ENCODE measurements at places on chromosomes 1 and 21.
A peak's percentile ranks its signal among the peaks of the same experiment; 100 is the strongest.

- no peak for DNase-seq
These were observed 24.6 kb downstream of the C2CD2 start for GRCh38 chr21:41929248-41929647.

DNA sequence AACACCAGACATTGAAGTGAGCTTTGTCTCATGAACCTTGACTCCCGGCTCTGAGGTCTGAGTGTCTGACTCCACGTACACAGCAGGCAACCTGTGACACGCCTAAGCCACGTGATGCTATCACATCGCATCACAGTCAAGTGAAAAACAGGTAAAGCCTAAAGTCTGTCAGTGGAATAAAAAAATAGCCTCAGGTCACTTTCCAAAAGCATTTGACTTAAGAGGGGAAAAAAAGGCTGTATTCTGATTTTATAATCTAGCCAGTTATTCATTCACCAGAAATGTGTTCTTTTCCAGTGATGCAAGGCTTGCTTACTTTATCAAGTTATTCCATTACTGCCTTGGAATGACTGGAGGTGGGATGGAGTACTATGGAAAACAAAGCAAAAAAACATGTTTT is 163.2 kb upstream of the HMCN1 start:
- DNase-seq = peak; percentile 32

DNA sequence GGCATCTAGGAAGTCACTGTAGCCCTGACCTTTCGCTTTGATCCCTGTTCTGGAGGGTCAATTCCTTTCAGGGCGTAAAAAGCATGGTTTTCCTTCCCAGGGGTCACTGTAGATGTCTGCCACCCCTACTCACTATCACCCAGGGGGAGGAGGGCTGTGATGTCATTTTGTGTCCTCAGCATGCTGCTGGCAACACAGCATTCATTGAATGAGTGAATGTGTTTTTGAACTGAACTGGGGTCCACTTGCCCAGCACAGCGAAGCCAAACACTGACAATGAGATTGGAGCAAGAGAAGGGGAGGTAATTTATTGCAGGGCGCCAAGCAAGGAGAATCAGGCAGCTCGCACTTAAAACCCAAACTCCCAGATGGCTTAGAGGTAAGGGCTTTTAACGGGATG is 78.2 kb upstream of the PGBD5 start:
- no peak for DNase-seq

DNA sequence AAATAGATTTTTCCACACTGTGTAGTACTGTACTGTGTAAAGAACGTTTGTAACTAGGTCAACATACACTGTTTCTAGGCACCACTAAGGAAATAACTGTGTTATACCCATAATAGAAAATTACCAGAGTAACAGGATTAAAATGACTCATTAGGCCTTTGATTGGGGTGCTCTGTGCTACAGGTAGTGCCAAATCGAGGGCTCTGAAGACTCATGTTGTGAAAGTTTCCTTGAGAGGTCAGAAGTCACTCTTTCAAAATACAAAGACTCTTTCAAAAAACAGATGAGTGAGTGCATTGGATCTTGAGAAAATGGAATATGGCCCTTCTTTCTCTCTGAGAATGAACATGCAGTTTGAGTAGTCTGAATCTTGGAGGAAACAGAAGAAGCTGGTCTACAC is 143.0 kb downstream of the MRPL39 start:
- peak; percentile 44 for DNase-seq

- DNase-seq = no peak
These were observed 39.0 kb downstream of the SLC37A1 start for GRCh38 chr21:42552407-42553336.

DNA sequence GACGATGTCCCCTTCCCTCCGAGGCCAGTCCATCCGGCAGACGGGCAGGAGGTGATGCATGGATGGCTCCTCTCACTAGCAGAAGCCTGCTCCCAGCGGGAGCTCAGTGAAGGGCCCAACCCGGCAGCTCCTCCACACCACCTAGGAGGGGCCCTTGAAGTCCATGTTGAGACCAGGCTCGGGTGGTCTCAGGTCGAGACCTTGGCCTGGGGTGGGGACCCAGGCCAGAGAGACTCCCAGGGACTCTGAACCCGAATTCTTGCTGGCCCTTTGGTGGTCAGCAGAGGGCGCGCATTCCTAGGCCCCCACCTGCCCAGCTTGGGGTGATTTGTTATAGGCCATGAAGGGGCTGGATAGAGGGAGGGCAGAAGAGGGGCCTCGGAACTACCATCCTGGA is 642 bp upstream of the NT5C1A start:
- peak; percentile 52 for DNase-seq

DNA sequence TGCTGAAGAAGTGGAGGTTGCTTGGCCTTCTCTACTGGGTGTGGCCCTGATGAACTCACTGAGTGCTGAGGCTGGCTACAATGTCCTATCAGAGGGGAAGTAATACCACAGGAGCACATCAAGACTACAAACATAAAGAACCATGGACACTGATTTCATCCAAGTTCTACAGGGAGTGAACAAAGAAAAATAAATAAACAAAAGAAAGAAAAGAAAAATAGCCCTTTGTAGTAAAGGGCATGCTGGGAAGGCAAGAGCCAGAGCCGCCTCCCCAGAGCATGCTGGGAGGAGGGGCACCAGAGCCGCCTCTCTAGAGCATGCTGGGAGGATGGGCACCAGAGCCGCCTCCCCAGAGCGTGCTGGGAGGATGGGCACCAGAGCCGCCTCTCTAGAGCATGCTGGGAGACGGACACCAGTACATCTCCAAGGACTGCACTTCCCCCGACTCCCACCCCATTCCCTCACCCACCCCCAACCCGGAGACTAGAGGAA is 65.9 kb downstream of the LAMC2 start:
- DNase-seq = no peak

DNA sequence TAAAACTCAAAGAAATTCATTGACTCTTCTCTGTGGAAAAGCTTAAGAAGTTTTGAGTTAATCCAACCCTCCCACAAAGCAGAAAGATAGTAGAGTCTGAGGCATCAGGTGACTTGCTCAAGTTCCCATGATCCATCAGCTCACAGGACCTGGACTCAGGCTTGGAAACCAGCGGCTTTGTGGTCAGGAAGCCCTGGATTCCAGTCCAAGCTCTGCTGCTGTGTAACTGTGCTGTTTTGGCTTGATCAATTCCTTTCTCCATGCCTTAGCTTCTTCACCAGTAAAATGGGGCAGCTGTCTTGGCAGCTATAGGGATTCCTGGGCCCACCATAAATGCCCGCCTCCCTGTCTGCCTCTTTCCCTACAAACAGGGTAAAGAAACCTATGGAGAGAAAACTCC is 180.2 kb downstream of the HIVEP3 start:
- no peak for DNase-seq

GRCh38 chr1:46533179-46533864 is 18.1 kb downstream of the KNCN start:
- peak; percentile 56 for DNase-seq

GRCh38 chr21:35737899-35738346 is 322.4 kb downstream of the SETD4 start:
- DNase-seq = no peak

DNA sequence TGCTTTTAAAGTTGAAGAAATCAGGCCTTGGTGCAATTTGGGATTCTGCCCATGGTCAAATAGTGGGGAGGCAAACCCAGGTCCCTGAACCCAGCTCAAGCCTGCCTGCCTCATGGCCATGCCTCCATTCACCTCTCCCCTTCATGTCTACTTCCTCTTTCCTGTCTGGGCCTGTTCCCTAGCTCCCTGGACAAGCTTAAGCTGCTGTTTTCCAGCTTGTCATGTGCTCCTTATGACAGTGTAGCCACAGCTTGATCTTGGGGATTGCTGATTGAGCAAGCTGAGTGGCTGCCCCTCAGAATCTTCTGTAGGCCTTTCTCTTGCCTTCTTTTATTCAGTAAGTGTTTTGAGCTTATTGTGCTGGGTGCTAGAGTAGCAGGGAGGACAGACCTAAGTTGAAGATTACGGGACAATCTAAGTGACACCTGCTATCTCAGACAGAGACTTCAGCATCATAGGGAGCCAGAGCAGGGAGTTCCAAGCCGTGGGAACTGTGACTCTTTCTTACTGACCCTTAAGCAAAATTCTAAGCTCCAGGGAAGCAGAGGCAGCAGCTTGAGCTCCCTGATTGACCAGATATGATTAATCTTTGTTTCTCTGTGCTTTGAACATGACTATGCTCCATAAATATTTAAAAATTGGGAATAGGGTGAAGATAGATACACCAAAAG is 520 bp upstream of the MR1 start:
- DNase-seq = peak; percentile 48

- no peak for DNase-seq
These were observed 22.7 kb upstream of the TRAPPC10 start for GRCh38 chr21:43989401-43989800.

DNA sequence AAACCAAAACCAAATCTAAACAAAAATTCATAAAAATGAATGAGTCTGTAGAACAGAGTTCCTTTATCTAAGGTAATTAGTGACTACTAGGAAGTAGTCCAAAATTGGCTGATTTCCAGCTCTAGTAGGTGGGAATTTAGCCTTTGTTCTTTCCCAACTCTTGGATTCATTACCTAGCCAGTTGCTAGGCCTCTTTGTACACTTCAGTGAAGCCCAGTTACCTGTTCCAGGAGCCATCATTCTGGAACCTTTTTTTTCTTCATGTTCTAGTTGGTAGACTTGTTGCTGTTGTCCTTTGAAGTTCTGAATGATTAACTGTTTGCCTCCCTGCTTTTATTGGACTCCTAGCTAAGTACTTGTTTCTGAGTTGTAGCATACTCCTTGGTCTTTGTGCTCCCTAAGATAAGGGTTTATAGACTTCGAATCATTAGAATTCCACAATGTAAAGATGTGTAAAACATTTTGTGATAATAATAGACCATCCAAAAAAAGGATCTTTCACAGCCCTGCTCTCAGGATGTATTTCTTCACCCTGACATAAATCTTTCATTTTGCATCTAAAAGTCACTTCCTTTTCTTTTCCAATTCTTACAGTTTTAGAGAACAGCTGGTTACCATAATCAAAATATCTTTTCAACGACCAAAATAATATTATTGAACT is 9.8 kb downstream of the PLA2G4A start:
- no peak for DNase-seq

DNA sequence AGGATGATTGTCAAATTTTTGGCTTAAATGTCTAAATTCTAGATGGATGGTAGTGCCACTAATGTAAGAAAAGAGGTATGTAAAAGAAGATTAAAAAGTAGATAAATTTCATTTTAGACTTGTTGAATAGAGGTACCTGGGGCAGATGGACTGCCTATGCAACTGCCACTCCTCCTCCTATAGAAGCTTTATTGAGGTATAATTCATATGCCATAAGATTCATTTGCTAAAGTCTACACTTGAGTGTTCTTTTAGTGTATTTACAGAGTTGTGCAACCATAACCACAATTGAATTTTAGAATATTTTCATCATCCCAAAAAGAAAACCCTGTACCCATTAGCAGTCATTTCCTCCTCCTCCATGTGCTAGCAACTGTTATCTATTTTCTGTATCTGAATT is 70.6 kb downstream of the FNBP1L start:
- DNase-seq = no peak

Measured in CD4-positive, alpha-beta T cell treated with Interleukin-10 for 1 hour (primary cell).